ENCODE measurements at places on chromosomes 2 and 18. TPM values are rescaled to one million over a fixed set of nuclear protein-coding genes. Genes with fewer than 3 reads are reported as not detected.

DNA sequence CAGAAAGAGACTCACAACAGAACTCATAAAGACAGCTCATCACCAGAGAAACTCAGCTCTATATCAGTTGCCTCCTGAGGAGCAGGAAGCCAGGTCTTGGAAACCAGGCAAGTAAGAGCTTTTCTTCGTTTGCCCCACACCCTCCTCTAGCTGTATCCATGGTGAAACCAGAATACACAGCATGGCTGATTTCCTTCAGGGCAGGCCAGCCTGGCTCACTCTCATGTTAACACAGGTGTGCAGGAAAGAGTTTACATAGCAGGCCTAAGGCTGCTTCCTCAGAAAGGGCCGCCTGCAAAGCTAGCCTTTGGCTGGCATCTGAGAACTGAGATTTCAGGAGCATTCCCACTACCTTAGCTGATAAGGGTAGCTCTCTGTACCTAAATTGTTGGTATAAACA lies 65.7 kb downstream of the KLHL14 start:
- DNase-seq = no peak

DNA sequence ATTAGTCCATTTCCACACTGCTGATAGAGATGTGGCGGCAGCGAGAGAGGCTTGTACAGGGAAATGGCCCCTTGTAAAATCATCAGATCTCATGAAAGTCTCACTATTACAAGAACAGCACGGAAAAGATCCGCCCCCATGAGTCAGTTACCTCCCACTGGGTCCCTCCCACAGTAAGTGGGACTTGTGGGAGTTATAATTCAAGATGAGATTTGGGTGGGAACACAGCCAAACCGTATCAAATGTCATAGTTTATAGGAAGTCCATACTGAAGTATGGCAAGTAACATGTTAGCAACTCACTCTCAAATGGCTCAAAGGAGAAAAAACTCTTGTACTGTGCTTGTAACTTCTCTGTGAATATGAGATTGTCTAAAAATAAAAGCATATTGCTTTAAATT lies 56.1 kb downstream of the FARP2 start:
- peak; percentile 48 for DNase-seq

DNA sequence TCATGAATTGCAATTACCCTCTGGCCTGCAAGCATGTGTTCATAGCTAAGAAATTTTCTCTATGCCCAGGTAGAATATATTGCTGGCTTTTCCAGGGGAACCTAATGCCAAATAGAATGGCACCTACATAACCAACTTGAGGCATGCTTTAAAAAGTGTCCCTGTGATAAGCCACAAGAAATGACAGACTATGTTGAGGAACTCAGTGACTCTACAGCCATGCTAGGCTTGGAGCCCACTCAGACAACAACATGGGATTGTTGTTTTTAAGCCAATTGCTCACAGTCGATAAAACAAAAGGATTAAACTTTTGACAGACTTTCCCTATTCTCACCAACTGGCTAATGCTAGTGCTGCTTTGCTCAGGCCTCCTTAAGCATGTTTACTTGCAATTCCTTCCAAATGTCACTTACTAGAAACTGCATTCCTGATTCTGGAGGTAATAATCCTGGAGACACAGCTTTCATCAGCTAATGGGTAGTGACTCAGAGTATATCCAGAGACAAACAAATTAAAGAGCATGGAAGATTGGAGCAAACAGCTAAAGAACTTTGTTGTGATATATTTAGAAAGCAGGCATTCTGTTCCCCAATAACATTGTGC lies 249.0 kb downstream of the SLC8A1 start:
- no peak for DNase-seq

The GREB1 gene
- total RNA-seq = 5.1 TPM

The LCLAT1 gene
- total RNA-seq = 28.8 TPM

GRCh38 chr2:159148901-159149300 lies 137.6 kb downstream of the WDSUB1 start:
- no peak for DNase-seq

The UGT1A10 gene
- total RNA-seq = 3.0 TPM

- DNase-seq = no peak
These were observed 73.5 kb downstream of the FIGN start for GRCh38 chr2:163662141-163662780.

The CCNYL1 gene
- total RNA-seq = 21.1 TPM

- DNase-seq = peak; percentile 67
These were observed 69.7 kb upstream of the KCNE4 start for GRCh38 chr2:222982010-222982908.

All from ureter (tissue), 1 donor.